ENCODE measurements at places on chromosomes 6 and 20. TPM values are rescaled to one million over a fixed set of nuclear protein-coding genes. Genes with fewer than 3 reads are reported as not detected.

The SIRPB2 gene
- total RNA-seq, result 12.2 TPM

GRCh38 chr20:59728722-59729430, 124.5 kb downstream of the PHACTR3 start:
- H3K36me3 ChIP-seq, result no peaks in the 10 kb centered on the region
- peaks cover 3% of the 10 kb centered on the region for H3K27me3 ChIP-seq
- H3K4me3 ChIP-seq, result no peak overlapping the region
- H3K4me1 ChIP-seq, result no peaks in the 10 kb centered on the region

DNA sequence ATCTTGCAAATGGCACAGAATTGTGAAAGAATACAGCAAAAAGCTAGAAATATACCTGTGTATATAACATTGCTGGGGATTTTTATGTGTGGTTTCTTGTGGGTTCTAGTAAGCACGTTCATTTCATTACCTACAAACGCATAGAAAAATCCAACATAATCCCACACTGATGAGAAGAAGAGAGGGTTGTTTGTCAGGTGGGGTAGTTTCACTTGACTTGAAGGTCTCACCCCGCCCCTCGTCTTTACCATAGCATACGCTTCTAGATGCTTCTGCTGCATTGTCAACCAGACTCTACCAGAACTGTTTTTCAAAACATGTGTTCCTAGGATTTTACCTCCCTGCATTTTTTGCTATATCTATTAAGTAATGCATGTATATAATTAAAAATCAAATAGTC, 284.1 kb upstream of the TAB2 start:
- H3K36me3 ChIP-seq, result no peaks in the 10 kb centered on the region
- H3K4me1 ChIP-seq, result peaks cover 24% of the 10 kb centered on the region
- no peak overlapping the region for H3K4me3 ChIP-seq
- no peak for DNase-seq

- peaks cover 63% of the 10 kb centered on the region for H3K4me1 ChIP-seq
These were observed 167.0 kb downstream of the SOBP start for GRCh38 chr6:107656883-107657282.

The KCNK16 gene
- not detected for total RNA-seq

The MAP7 gene
- total RNA-seq, result 10.7 TPM

- no peak overlapping the region for H3K27ac ChIP-seq
- no peak overlapping the region for H3K4me3 ChIP-seq
- H3K4me1 ChIP-seq, result peaks cover 2% of the 10 kb centered on the region
These were observed 543.4 kb downstream of the CD83 start for GRCh38 chr6:14660806-14661579.

The RBM24 gene
- total RNA-seq, result 0.14 TPM

DNA sequence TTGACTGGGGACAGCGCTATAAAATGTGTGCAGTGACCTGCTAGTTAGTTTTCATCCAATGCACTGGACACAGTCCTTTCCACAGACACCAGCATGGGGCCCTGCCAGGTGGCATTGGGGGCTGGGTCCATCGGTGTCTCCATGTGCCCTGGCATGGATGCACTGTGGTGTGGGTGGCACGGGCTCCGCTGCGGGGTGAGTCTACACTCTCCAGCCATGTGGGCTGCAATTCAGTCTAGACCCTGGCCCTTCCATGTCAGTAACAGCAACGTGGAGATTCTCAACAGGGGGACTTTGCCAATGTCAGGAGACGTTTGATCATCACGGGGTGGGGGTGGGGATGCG, 100.0 kb downstream of the RAMACL start:
- H3K27ac ChIP-seq, result no peak overlapping the region
- DNase-seq, result no peak
- H3K4me3 ChIP-seq, result no peak overlapping the region
- H3K27me3 ChIP-seq, result no peaks in the 10 kb centered on the region

The FAM83B gene
- not detected for total RNA-seq

The C6orf15 gene
- not detected for total RNA-seq

DNA sequence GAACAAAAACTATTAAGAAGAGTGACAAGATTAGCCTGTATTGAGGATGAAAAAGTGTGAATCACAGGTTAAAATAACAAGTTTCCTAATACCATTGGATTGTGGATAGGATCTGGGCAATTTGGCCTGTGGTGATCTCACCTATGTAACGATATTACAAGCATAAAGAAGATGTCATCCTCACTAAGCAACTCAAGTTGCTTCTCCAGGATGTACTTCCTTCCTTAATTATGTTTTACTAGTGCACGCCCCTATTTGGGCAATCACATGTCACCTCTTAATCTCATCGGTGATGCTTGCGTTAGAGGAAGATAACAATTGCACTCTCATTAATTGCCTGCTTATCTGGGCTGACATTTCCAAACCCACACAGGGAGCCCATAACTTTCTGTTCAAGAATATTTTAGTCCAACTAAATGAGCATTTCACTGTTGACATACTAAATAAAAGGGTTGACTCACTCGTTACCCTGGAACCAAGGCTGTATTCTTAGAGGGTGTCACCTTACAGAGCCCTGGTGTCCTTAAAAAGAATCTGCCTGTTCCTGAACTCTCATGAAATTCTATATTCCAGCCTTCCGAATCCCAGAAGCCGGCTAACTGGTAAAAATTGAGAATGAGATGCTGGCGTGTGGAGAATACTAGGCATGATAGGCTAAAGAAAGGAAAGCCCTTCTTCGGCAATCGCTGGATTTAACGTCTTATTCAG, 88.2 kb upstream of the ATXN1 start:
- H3K4me3 ChIP-seq, result peak overlapping the region; percentile 4
- peak; percentile 36 for DNase-seq
- H3K36me3 ChIP-seq, result no peaks in the 10 kb centered on the region
- H3K27ac ChIP-seq, result peak overlapping the region; percentile 40
- peaks cover 36% of the 10 kb centered on the region for H3K4me1 ChIP-seq

DNA sequence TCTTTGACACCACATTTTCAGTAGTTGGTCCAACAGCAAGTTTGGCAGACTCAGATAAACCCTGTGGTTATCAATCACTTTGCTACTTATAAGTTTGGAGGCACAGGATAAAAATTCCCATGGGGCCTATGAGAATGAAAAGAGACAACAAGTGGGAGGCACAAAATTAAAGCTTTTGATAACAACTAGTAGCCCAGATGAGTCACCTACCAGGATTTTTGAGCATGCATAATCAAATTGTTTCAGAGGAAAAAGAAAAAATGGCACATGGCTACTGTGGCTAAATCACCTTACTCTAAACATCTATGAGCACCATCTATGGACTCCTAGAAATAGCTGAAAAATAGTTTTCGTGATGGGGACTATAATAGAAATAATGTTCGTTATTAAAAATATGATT, 40.8 kb upstream of the BMP5 start:
- no peak overlapping the region for H3K27ac ChIP-seq
- H3K27me3 ChIP-seq, result no peaks in the 10 kb centered on the region
- no peaks in the 10 kb centered on the region for H3K36me3 ChIP-seq
- H3K4me1 ChIP-seq, result no peaks in the 10 kb centered on the region
- no peak for DNase-seq
- no peak overlapping the region for H3K4me3 ChIP-seq

The NOX3 gene
- total RNA-seq, result not detected

DNA sequence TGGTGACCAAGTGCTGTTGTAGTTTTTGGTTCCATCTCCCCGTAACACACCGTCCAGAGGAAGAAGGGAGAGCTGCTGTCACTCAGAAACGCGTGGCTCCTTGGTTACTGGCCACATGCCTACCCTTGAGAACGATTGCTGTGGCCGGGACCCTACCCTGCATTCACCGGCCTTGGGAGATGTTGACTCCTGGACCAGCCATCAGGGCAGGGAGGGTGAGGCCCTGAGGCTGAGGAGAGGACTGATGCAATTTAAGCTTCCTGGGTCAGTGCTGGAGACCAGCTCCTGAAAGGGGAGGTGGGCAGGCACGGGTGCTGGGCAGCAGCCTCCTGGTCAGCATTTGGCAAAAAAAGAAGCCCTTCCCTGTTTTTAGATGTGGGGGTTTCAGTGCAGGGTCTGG, 31.5 kb downstream of the ERMARD start:
- no peak for DNase-seq
- H3K36me3 ChIP-seq, result no peaks in the 10 kb centered on the region
- no peaks in the 10 kb centered on the region for H3K4me1 ChIP-seq
- H3K4me3 ChIP-seq, result no peak overlapping the region
- no peaks in the 10 kb centered on the region for H3K27me3 ChIP-seq

DNA sequence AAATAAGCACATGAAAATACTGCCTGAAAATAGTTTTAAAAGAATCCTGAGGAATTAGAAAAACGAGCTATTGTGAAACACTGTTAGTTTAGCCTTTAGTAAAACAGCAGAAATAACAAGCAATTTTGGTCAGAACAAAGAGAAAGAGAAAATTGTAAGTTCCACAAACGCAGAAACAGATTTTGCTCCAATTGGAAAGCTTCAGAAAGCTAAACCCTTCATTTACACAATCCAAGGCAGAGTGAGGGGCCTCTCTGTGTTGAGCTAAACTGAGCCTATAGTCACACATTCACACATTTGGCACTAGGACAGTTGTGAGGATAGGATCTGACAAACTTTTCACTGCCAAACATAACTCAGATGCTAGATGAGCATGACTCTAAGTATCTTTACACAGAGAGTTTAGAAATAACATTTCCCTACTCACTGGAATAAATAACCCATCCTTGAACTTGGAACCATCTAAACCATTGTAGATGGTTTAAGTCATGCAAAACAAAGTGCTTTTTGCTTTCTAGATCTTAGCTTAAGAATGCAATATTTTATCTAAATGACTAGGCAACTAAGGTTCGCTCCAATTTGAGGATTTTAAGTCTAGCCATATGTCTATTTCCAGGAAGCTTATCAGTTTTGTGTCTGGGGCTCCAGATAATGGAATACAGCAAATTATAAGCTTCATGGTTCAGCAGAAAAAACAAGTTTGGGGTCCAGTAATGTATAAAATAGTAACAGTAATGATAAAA, 122.6 kb downstream of the SGK1 start:
- H3K4me1 ChIP-seq, result peaks cover 4% of the 10 kb centered on the region
- H3K36me3 ChIP-seq, result no peaks in the 10 kb centered on the region
- H3K27me3 ChIP-seq, result no peaks in the 10 kb centered on the region

- H3K36me3 ChIP-seq, result no peaks in the 10 kb centered on the region
- H3K27ac ChIP-seq, result no peak overlapping the region
- no peaks in the 10 kb centered on the region for H3K4me1 ChIP-seq
- H3K27me3 ChIP-seq, result no peaks in the 10 kb centered on the region
- no peak for DNase-seq
- no peak overlapping the region for H3K4me3 ChIP-seq
These were observed 17.1 kb downstream of the NPEPL1 start for GRCh38 chr20:58709703-58710039.

The HEY2 gene
- total RNA-seq, result 1.0 TPM

DNA sequence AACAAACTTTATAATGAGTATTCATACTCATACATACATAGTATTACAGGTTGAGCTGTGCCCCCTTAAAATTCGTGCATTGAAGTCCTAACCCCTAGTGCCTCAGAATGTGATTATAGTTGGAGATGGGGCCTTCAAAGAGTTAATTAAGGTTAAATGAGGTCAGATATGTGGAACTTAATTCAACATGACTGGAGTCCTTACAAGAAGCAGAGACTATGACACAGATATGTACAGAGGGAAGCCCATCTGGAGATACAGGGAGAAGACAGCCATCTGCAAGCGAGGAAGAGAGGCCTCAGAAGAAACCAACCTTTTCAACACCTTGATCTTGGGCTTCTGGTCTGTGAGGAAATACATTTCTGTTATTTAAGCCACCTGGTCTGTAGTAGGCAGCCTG, 536.1 kb upstream of the AGPAT4 start:
- no peaks in the 10 kb centered on the region for H3K36me3 ChIP-seq
- H3K27ac ChIP-seq, result no peak overlapping the region
- H3K27me3 ChIP-seq, result no peaks in the 10 kb centered on the region
- H3K4me1 ChIP-seq, result no peaks in the 10 kb centered on the region
- DNase-seq, result no peak

DNA sequence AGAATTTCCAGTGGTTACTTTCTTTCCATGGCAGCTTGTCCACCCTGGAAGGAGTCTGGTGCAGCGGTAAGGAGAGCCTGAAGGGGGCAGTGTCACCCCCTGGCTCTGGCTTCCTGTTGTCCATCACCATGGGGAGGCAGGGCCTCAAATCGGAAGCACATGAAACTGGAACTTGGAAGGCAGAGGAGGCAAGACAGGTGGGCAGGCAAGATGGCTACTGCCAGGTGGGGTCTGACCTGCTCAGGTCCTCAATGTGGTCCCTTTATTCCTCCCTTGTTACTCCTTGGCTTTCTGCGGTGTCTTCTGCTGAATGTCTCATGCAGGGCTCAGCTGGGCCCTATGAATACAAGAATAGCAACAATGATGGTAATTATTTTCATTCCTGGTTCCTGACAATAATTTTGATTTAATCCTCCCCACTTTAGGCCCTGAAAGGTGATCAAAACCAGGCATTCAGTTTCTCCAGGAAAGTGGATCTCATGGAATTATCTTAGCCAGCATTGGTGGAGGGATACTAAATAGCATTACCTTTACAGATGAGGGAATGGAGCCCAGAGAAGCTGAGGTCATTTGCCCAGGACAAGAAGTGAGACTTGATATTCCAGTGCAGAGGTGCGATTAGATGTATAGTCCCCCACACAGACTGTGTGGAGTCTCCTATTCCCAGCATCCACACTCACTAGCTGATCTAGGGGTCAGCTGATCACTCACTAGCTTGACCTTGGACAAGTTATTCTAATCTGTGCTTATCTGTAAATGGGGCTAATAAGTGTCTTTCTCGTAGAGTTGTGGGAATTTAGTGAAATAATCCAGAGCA, 17.6 kb upstream of the SNAI1 start:
- H3K27me3 ChIP-seq, result no peaks in the 10 kb centered on the region
- peak; percentile 24 for DNase-seq
- no peak overlapping the region for H3K27ac ChIP-seq
- H3K4me3 ChIP-seq, result no peak overlapping the region

DNA sequence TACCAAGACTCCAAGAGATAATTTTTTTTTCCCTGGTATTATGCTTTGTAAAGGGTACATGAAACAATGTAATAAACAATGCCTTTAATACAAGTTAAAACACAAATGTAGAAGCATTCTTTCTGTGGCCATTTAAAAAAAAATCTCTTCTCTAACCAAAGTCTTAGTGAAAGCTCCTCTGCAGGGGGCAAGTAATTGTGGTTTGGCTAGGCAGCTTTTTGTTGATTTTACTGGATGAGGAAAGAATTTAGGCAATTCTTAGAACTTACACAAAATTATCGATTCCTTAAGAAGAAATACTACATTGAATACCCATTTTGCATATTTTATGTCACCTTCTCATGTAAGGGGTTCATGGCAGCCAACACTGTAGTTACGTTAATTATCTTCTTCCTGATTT, 12.4 kb downstream of the TFB1M start:
- no peak overlapping the region for H3K4me3 ChIP-seq
- no peak for DNase-seq
- peaks cover 15% of the 10 kb centered on the region for H3K36me3 ChIP-seq
- no peaks in the 10 kb centered on the region for H3K27me3 ChIP-seq

The PAQR8 gene
- total RNA-seq, result 17.1 TPM

The CNBD2 gene
- 7.2 TPM for total RNA-seq

Data from adrenal gland (tissue), 19 donors.